ENCODE measurements at places on chromosomes 7 and 10.

DNA sequence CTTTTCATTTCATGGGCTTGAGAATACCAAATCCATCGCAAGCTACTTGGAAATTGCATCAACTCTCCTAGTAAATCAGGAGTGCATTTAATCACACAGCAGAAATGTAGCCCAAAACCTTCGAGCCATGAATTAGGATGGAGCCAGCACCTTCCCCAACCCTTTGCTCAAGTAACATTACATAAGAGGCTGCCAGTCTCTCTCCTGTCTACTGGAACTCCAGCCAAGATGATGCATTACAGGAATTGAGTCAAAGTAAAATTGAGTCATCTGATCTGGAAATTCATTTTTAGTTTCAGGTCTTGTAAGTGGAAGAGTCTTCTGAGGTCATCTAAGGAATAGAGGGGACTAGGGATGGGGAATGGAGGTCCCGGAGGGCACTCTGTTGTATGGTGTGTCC lies 69.7 kb upstream of the FHIP2A start:
- no peak for DNase-seq

GRCh38 chr10:117559712-117560111 lies 17.2 kb downstream of the EMX2 start:
- DNase-seq: no peak

DNA sequence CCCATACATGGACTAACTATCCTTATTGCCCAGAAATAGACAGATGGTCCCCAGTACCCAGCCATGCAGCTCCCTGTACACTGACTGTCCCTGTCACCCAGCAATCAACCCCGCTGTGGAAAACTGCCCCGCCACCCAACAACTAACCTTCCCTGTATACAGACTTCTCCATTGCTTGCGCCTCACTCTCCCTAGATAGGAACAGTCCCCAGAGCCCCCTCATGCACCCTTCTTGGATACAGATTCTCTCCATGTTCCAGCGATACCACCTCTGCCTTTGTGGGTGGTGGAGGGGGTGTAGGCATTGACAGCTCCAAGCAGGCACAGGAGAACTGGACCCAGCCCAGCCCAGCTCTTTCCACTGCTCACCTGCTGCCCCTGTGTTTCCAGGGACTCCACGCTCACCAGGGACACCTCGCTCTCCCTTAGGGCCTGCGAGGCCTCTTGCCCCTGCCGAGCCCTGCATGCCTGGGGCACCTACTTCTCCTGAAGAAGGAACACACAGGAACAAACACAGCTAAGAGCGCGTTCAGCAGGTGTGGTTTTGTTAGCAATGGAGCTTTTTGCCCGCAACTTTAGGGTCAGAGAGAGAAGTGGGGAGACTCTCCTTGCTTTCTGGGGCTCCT lies 7.2 kb downstream of the SFTPD start:
- no peak for DNase-seq

DNA sequence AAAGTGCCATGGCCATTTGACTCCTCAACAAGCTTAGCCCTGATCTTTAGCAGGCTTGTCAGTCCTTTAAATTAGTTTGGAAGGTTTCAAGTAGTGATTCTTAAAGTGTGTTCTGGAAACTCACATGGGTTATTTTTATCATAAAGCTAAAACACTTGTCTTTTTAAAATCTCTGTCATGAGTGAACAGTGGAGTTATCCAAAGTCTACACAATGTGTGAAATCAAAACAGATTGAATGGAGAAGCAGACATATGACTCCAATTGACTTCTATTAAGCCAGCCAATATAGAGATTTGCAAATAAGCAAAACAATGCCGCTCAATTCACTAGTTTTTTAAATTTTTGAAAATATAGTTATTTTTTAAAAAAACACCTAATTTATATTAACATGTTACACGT lies 53.3 kb upstream of the SORCS3 start:
- no peak for DNase-seq

DNA sequence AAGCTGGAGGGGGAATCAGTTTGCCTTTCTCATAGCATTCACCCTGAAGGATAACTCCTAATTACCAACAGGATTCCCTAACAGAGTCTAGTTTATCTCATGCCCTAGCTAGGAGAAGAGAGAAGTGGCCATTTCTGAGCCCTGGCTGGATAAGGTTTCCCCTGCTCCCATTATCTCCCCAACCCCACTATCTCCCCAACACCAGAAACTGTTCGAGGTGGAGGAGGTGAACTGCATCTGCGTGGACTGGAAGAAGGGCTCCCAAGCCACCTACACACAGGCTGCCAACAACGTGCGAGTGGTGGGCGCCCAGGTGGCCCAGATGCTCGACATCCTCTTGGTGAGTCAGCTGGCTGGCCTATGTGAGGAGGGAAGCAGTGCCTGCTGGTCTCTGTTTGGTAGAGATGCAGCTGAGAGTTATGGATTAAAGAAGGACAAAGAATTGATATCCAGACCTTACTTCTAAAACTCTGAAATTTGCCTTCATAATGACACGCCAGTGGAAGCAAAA lies 3.8 kb downstream of the PNLIPRP1 start:
- no peak for DNase-seq

- DNase-seq: no peak
Observed at GRCh38 chr10:92175164-92175563, 115.7 kb downstream of the CPEB3 start.

GRCh38 chr7:12719141-12719919 lies 31.9 kb downstream of the ARL4A start:
- DNase-seq: no peak

- no peak for DNase-seq
Observed at GRCh38 chr7:38973760-38974159, 3.9 kb upstream of the POU6F2 start.

- DNase-seq: no peak
Observed at GRCh38 chr10:113091920-113092319, 141.9 kb downstream of the TCF7L2 start.

DNA sequence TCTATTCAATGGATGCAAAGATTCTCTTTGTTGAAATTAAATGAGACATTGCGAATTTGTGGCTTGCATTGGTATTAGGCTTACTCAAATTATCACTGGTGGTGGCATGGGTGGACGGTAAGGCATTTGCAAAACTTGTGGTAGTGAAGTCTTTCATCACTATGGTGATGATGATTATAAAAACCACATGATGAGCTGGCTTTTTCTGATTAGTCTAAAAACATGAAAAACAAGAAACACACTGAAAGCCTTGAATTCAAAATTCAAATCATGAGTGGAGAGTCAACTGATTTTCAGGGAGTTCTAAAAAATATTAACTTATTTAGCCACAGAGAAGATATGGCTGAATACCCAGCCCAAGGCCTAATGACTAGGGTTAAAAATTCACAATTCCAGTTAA lies 99.8 kb upstream of the HGF start:
- DNase-seq: no peak
